ENCODE measurements at places on chromosomes 16 and 17.

DNA sequence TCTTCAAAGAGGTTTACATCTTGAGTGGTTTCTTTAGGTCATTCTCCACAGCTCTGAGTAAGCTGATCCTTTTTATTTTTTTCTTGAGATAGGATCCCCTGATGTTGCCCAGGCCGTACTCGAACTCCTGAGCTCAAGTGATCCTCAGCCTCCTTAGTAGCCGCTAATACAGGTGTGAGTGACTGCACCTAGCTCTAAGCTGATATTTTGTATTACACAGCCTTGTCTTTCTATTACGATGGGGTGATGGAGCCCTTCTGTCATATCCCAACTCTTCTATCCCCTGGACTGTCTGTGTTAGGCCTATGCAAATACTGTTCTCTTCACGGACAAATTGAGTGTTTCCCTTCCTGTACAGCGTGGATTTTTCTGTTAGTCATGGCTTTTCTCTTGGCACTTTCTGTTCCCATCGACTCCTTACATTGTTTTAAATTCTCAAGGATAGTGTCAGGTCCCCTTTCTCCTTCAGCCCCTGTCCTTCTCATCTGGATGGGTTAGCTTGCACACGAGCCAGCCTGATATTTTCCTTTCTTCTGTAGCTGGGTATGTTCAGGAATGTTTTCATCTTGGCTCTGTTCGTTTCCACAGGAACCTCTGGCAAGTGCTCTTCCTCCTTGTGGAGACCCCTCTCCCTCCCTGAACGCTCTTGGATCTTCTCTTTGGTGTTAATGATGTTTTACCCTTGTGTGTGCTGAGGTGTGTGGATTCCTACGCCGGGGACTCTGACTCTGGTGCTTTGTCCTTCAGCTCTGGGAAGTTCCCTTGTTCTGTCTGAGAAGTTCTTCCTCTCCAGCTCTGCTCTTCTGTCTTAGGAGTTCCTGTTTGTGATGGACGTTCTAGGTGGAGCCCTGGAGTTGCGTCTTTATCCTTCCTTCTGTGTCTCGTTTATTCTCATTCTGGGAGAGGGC is 2.3 kb downstream of the BANP start:
- no peak for DNase-seq

- DNase-seq: no peak
Measured at GRCh38 chr16:56204816-56205215, 13.5 kb downstream of the GNAO1 start.

- no peak for DNase-seq
Measured at GRCh38 chr17:57619061-57619937, 125.8 kb downstream of the CCDC182 start.

GRCh38 chr16:69839798-69840409 is 77.8 kb downstream of the WWP2 start:
- DNase-seq: no peak

GRCh38 chr17:1565877-1566276 is 3.3 kb upstream of the PITPNA start:
- DNase-seq: no peak

DNA sequence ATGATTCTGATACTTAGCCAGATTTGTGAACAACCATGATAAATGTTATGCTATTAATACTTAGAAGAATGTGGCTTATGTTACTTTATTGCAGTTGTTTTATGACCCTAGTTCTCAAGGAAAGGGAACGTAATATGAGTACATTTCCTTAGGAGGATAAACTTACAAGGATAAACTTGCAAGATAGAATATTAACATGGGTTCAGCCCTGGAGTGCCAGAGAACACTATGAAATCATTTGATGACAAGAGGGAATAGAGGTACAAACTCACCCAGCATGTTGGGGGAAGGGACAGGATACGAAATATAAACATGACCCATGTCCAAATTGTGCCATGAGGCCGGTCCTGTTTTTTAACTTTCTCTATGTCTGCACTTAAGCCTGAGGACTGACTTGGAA is 13.0 kb upstream of the ABCA5 start:
- no peak for DNase-seq

DNA sequence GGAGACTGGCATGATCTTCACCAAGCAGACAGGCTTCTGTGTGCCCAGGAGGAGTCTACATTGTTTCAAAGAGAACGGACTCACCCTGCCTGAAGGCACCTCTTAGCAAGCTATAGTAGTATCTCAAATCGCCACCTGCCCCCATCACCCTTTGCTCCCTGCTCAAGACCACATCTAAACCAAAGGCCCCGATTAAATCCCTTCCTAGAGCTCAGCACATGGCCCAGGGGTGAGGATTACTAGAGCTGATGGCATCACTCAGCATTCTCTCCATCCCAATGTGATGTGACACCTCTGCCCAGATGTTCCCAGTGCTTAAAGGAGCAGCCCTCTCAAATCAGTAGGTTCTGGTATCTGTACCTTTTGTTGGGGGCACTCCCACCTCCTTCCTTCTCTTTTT is 8.0 kb upstream of the CDC42EP4 start:
- no peak for DNase-seq

- DNase-seq: no peak
Measured at GRCh38 chr16:85215478-85216118, 103.3 kb upstream of the CIBAR2 start.

- no peak for DNase-seq
Measured at GRCh38 chr17:55990332-55991006, 162.8 kb upstream of the ANKFN1 start.

DNA sequence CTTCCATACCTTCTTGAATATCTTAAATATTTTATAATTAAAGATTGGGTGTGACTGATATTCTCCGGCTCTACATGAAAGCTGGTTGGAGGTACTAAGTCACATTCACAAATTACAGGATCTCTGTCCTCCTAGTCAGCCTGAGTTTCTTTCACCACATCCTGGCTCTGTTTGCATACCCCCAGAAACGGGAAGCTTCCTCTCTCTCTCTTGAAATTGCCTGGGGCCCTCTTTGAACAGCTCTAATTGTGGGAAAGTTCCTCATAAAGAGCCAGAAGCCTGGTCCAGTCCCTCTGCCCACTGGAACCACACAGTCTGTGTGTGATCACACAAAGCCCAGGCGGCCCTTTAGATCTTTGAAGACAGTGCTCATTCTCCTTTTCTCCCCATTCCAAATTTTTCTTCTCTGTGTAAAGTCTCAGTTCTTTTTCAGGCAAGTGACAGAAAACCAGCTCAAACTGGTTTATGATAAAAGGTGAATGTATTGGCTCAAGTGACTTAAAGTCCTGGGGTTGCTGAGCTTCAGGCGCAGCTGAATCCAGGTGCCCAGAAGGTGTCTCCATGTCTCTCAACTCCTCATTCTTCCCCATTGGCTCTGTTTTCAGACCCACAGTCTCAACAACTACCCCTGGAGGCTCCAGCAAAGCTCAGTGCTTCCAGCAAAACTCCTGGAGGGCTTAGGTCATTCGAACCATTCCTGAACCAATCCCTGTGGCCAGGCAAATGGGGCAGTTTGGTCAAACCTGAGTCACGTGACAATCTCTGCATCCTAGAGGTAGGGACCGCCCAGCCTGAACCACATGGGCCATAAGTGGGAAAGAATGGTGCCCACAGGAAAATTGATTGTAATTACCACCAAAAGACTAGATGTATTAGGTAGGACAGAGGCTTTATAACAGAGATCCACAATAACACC is 8.5 kb upstream of the RAI1 start:
- no peak for DNase-seq

DNA sequence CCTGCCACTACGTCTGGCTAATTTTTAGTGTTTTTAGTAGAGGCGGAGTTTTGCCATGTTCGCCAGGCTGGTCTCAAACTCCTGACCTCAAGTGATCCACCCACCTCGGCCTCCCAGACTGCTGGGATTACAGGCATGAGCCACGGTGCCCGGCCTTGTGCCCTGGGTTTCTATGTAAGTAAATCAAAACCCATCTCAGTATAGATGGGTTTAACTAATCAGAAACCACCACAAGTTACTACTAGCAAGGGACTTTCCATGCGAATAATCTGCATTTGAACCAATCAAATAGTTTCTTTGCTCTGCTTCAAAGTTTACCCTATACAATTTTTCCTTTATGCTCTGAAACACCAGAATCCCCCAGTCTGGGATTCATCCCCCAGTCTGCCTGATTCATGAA is 16.5 kb upstream of the EIF1 start:
- no peak for DNase-seq

- DNase-seq: no peak
Measured at GRCh38 chr16:1261131-1261892, 5.4 kb downstream of the TPSD1 start.

DNA sequence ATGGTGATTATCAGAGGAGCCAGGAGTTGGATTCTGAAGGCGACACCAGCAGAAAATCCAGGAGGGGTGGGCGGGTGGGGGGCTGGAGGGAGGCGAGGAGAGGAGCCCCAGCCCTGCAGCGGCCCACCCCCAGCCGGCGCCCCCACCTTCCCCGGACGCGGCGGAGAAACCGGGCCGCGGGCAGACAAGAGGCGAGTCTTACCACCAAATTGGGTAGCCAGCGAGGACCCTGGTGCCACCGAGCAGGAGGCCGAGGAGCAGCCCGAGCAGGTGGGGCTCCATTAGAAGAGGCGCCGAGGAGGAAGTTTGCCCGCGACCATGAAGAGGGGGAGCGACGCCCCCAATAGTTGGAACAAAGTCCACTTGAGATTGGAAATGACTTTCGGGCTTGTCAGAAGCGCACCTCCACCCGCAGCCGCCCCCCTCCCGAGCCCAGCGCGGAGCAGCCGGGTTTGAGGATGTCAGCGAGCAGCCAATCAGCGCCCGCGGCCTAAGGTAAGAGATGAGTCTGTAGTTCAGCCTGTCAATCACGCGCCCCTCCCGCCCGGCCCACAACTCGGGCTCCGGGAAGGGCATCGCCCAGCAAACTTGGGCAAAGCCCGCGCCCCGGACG is at the start of gene WNT3:
TSS of gene WNT3 (minus strand) at position 377 of the 613 bp plus-strand sequence. CDS start at position 282, 95 bp downstream.
- DNase-seq: peak; percentile 42

- DNase-seq: no peak
Measured at GRCh38 chr16:55508271-55508921, 476 bp upstream of the LPCAT2 start.

DNA sequence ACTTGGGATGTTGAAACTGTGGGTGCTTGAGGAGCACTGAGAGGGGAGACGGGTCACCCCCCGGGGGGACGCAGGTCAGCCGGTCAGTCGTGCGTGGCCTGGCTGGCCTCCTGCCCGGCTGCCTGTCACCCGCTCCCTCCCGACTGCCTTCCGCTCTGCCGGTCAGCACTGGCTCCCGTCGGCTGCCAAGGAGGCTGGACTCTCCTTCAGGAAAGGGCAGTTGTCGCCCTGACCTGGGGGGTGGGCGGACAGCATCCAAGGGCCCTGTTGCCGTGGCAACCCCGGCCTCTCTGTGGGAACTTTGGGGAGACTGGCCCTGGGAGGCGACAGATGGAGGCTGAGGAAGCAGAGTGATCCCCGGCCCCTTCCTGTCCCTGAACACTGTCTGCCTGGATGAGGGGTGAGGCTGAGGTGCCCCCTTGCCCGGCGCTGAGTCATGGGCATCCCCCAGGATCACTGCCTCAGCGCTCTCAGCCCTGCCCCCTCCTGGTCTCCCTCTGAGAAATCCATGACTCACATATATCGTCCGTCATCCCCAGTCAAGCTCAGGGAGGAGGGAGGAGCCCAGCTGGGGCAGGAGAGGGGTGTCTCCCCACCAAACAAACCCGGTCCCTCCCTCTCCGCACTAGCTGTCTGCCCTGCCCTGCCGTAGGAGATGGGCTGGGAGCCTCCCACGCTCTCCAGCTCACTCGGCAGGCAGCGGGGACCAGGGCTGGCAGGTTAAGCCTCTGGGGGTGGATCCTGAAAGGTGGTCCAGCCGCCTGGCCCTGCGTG is at the start of gene ADGRG1:
TSS of gene ADGRG1 (plus strand) at position 623 of the 774 bp plus-strand sequence. CDS start 21,658 bp downstream, outside the sequence.
- DNase-seq: peak; percentile 12

- no peak for DNase-seq
Measured at GRCh38 chr16:67393788-67394154, 473 bp upstream of the TPPP3 start.

DNA sequence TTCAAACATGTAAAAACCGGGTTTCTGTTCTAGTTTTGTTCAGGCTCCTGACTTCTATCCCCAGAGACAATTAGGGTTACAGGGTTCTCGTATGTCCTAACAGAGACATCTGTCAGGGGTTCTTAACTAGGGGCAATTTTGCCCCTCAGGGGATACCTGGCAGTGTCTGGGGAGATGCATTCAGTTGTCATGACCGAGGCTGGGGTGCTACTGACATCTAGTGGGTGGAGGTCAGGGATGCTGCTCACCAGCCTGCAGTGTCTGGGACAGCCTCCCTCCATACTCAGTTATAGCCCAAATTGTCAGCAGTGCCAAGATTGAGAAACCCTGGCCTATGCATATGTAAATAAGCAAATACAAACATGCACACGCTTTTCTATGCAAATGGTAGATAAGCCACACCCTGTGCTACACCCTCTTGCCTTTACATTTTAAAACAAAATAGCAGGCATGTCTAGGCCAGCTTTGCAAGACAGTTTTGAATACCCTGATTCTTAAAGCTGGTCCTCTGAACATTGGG is 37.4 kb downstream of the CLEC16A start:
- no peak for DNase-seq

DNA sequence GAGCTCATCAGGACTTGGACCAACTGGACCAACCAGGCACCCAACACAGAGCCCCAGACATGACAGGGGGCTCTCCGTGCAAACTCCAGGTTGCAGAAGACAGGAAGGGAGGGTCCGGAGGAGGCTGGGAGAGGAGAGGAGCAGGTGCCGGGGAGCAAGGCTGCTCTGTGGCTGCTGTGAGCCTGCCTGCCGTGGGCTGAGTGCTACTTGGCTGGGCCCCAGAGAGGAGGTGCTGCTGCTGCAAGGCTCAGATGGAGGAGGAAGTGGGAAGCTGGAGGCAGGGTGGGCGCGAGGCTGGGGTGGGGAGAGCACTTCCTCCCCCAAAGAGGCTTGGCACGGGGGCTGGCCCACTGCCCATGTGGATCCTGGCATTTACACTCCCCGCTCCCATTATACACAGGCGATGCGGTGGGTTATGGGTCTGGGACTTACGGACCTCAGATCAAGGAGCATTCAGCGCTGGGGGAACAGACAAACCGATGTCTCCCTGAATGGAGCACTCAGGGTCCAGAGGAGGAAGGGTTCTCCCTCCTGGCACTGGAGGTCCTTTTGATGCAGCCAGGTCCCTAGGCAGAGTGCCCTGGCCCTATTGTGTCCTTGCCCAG is 15.9 kb downstream of the EPOP start:
- no peak for DNase-seq

GRCh38 chr16:15843635-15844279 is 13.1 kb downstream of the MYH11 start:
- DNase-seq: no peak

DNA sequence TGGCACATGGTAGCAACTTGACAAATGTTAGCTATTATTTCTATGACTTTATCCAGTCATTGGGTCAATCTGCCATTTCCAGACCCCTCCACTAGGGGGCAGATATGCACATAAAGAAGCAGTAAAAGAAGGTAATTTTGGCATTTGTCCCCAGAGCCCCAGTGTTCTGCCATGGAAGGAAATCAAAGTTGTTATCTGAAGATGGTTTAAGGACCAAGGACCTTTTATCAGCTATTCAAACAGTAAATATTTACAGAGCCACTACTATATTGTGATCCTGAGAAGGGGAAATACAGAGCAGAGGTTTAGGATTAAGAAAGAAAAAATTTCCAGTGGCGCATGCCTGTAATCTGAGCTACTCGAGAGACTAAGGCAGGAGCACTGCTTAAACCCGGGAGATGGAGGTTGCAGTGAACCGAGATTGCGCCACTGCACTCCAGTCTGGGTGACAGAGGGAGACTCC is 20.0 kb downstream of the TRAF4 start:
- DNase-seq: peak; percentile 79

Measured in activated T-cell treated with anti-CD3 and anti-CD28 coated beads for 4 hours (primary cell).